K562 (cell line): ENCODE measurements at places on chromosomes 7 and 10.

- H3K36me3 ChIP-seq, result no peaks in the 10 kb centered on the region
- H3K27ac ChIP-seq, result no peak overlapping the region
- no peak for DNase-seq
- no peaks in the 10 kb centered on the region for H3K4me1 ChIP-seq
- no peak overlapping the region for H3K4me3 ChIP-seq
- no peaks in the 10 kb centered on the region for H3K27me3 ChIP-seq
These were observed 404.5 kb downstream of the INHBA start for GRCh38 chr7:41298409-41298808.

- DNase-seq, result peak; percentile 23
- no peak overlapping the region for H3K4me3 ChIP-seq
- no peaks in the 10 kb centered on the region for H3K4me1 ChIP-seq
- no peaks in the 10 kb centered on the region for H3K36me3 ChIP-seq
- no peaks in the 10 kb centered on the region for H3K27me3 ChIP-seq
These were observed 36.6 kb upstream of the AGR3 start for GRCh38 chr7:16918288-16918895.

DNA sequence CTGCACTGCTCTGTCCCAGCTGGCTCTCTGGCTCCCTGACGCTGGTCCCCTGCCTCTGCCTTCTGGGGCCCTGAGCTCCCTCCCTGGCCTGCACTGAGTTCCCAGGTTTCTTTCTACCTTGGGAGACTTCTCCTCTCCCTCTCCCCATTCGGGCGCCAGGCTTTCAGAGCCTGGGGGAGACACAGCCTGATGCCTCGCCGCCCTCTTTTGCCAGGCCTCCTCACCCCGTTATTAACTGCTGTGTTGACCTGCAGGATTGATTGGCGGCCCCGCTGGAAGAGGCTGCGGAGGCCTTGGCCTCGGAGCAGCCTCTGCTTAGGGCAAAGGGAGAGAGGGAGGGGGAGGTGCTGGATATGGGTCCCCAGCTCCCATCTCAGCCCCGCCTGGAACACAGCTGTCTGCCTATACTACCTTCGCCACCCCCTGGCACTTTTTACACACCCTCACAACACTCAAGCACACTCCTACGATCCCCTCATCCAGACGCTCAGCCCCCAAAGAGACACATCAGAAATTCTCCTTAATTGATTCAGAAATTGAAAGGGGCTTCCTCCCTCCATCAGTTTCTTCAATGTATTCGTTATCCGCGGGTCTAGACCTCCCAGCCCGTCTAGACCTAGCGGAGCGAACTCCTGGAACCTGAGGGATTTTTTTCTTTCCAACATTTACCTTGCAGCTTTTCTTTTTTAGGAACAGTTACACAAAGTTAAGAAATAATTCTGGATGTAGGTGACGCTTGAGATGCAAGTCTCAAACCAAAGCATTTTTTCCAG lies 7.1 kb upstream of the PAX2 start:
- DNase-seq, result no peak
- peaks cover 17% of the 10 kb centered on the region for H3K4me1 ChIP-seq

- H3K36me3 ChIP-seq, result no peaks in the 10 kb centered on the region
- peaks cover 8% of the 10 kb centered on the region; the same call in 1 of the 3 replicates for H3K27me3 ChIP-seq
- no peak for DNase-seq
These were observed 533.0 kb upstream of the GALNT17 start for GRCh38 chr7:70598976-70599375.

DNA sequence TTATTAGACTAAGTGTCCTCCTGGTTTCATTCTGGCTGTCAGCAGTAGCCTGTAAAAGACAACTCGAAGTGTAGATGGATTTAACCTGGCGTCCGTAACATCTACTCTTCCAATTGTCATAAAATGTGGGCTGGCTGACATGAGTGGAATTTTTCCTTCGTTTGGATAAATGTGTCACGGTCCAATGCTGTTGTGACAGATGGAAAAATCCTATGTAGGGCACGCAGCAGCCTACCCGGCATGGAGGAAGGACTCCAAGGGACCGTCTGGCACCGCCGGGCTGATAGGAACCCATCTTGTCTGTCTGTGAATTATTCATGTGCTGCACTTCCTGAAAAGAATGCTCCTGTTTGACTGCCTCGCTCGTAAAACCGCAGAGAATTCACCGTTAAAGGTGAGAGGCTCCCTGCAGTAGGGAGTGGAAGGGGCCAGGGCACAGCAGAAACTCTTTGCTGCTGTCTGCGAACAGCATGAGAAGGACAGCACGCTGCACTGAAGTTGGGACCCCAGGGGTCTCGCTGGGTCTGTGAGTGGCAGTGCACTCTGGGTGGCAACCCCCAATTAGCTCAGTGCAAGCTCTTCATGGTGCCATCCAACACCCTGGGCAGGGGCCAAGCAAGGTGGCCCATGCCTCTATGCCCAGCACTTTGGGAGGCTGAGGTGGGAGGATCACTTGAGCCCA lies 1.6 kb upstream of the ORAI2 start:
- H3K4me1 ChIP-seq, result peaks cover 51% of the 10 kb centered on the region
- H3K4me3 ChIP-seq, result no peak overlapping the region
- H3K36me3 ChIP-seq, result peaks cover 13% of the 10 kb centered on the region; the same call in 1 of the 3 replicates
- H3K27me3 ChIP-seq, result no peaks in the 10 kb centered on the region
- H3K27ac ChIP-seq, result peak overlapping the region; percentile 29; the same call in 2 of the 3 replicates
- peak; percentile 29 for DNase-seq

DNA sequence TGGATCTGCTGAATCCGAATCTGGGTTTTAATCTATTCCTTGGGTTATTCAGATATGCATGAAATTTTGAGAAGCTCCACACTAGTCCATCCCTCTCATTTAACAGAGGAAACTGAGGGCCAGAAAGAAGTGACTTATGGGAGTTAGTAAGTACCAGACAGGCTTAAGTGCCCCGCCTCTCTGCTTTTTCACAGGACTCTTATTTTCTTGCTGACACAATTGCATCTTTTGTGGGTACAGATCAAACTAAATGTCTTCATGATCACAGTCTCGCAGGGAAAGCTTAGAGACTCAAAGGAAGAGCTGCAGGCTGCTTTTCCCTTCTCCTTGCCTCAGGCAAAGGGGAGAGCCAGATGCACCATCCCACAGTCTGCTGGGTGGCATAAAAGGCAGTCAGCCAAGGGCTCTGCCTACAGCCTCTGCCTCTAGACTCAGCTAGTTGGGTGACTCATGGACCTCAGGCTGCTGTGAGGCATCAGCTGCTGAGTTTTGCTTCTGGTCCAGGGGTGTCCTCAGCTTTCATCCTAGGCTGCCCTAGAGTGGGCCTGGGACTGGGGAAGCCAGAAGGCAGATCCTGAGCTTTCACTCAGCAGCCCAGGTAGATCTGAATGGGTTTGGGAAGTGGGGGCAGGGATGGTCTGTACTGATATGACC lies 11.6 kb downstream of the GOLGA7B start:
- peaks cover 6% of the 10 kb centered on the region for H3K4me1 ChIP-seq
- H3K27me3 ChIP-seq, result peaks cover 6% of the 10 kb centered on the region; the same call in 2 of the 3 replicates
- no peak overlapping the region for H3K27ac ChIP-seq
- H3K4me3 ChIP-seq, result no peak overlapping the region
- no peak for DNase-seq

DNA sequence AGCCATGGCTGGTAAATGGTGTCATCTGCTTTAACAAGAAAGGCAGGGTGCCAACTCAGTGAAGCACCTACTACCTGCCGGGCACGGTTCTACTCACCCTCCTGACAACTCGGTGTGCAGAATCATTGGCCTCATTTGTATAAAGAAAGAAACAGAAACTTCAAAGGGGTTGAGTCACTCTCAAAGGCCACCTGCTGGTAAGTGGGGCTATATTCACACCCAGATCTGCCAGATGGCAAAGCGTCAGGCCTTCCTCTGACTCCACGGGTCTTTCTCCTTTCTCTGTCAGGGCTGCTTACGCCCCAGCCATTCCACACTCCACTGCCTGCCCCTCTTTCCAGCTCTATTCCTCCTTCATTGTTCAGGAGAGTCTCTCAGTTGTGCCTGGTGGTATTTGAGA lies 309.2 kb downstream of the GFRA1 start:
- no peaks in the 10 kb centered on the region for H3K4me1 ChIP-seq
- no peak overlapping the region for H3K27ac ChIP-seq
- H3K27me3 ChIP-seq, result no peaks in the 10 kb centered on the region

DNA sequence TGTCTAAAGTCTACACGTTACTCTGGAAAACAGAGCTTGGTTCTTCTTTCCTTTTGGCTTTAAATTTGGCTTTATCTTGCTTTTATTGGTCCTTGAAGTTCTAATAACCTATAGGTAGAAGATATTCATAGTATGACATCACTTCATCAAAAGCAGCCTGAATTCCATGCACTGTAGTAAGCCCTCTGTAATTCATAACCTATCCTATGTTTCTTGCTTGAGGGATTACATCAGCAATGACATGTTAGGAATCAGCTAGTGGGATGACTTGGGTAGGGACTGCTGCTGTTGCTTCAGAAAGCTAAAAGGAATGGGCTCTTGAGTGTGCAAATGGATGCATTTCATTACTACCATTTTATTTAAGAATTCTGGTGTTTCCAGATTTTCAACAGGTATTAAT lies 184.9 kb downstream of the PTEN start:
- no peaks in the 10 kb centered on the region for H3K27me3 ChIP-seq
- no peaks in the 10 kb centered on the region for H3K4me1 ChIP-seq
- no peak overlapping the region for H3K27ac ChIP-seq

DNA sequence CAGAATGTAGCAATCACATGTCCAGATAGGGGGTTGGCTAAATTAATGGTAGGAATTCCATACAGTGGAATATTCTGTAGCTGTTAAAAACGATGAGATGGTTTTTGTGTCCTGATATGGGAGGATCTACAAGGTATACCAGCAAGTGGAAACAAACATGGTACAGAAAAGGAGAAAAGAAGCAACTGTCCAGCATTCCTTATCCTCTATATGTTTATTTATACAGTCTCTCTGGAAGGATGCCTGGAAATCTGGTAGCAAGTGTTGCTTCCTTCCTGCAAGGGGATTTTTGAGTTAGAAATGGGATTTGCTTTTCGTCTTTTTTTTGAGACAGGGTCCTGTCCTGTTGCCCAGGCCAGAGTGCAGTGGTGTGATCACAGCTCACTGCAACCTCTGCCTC lies 19.3 kb downstream of the IL15RA start:
- no peaks in the 10 kb centered on the region for H3K27me3 ChIP-seq
- DNase-seq, result no peak

- no peaks in the 10 kb centered on the region; the same call in 1 of the 2 replicates for H3K4me1 ChIP-seq
- no peak overlapping the region for H3K27ac ChIP-seq
- DNase-seq, result no peak
- H3K27me3 ChIP-seq, result peaks cover 6% of the 10 kb centered on the region
- H3K4me3 ChIP-seq, result no peak overlapping the region
These were observed 8.9 kb upstream of the ZNF777 start for GRCh38 chr7:149469806-149470205.

- no peak overlapping the region for H3K4me3 ChIP-seq
- no peak for DNase-seq
- peaks cover 20% of the 10 kb centered on the region for H3K4me1 ChIP-seq
- H3K27ac ChIP-seq, result no peak overlapping the region
These were observed 3.1 kb downstream of the RASGEF1A start for GRCh38 chr10:43263551-43264343.

DNA sequence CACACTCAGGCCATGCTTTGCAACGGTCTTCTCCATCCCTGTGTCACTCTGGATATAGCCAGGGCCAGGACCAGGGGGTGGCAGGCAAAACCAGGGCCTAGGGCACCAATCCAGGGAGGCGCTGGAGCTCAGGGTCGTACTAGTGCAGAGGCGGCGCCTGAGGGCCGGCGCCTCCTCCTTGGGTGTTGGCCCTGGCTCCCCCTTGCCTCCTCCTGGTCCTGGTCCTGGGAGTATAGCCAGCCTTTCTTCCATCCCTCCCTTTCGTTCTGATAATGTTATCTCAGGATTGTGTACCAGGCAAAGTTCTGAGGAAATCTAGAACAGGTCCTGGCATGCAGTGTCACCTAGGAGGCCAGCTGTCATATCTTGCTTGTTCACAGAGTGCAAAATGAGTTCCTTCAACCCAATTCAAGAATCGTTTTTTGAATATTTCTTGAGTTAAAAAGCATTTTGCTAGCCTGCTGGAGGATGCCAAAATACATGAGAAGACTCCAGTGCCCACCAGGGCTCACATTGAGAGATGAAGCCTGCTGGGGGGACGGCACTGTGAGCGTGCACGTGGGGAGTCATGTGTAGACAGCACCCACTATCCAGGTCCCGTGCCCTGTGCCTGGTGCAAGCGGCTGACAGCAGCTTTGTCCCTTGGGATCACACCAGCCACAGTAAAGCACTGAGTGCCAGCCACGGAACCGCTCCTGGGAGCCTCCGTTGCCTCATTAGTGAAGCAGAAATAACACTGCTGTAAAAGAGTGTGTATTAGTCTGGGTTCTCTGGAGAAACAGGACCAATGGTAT lies 106.9 kb upstream of the C7orf33 start:
- H3K36me3 ChIP-seq, result no peaks in the 10 kb centered on the region
- no peak overlapping the region for H3K4me3 ChIP-seq
- H3K27me3 ChIP-seq, result peaks cover 69% of the 10 kb centered on the region

GRCh38 chr10:64080071-64080470 lies 558.9 kb downstream of the REEP3 start:
- no peaks in the 10 kb centered on the region for H3K36me3 ChIP-seq
- H3K27ac ChIP-seq, result no peak overlapping the region
- no peak for DNase-seq
- H3K27me3 ChIP-seq, result no peaks in the 10 kb centered on the region
- H3K4me1 ChIP-seq, result no peaks in the 10 kb centered on the region
- H3K4me3 ChIP-seq, result no peak overlapping the region

GRCh38 chr7:1248143-1248915 lies 15.7 kb downstream of the UNCX start:
- H3K4me1 ChIP-seq, result 0 out of 3 replicates have a peak, but pooled peaks cover 2% of the 10 kb centered on the region
- no peaks in the 10 kb centered on the region for H3K36me3 ChIP-seq
- H3K27ac ChIP-seq, result no peak overlapping the region
- no peak for DNase-seq

GRCh38 chr7:107122486-107122911 lies 46.3 kb upstream of the HBP1 start:
- peaks cover 4% of the 10 kb centered on the region; the same call in 1 of the 2 replicates for H3K4me1 ChIP-seq
- DNase-seq, result no peak
- peaks cover 21% of the 10 kb centered on the region; the same call in 2 of the 3 replicates for H3K36me3 ChIP-seq
- no peaks in the 10 kb centered on the region for H3K27me3 ChIP-seq
- no peak overlapping the region for H3K4me3 ChIP-seq
- no peak overlapping the region for H3K27ac ChIP-seq

GRCh38 chr10:72904806-72905205 lies 11.3 kb downstream of the OIT3 start:
- no peaks in the 10 kb centered on the region for H3K27me3 ChIP-seq
- no peak for DNase-seq
- no peak overlapping the region for H3K27ac ChIP-seq
- H3K4me1 ChIP-seq, result peaks cover 3% of the 10 kb centered on the region; the same call in 1 of the 2 replicates
- no peak overlapping the region for H3K4me3 ChIP-seq
- no peaks in the 10 kb centered on the region for H3K36me3 ChIP-seq

GRCh38 chr7:151768805-151769187 lies 108.1 kb downstream of the PRKAG2 start:
- H3K36me3 ChIP-seq, result no peaks in the 10 kb centered on the region
- H3K4me3 ChIP-seq, result no peak overlapping the region
- H3K4me1 ChIP-seq, result no peaks in the 10 kb centered on the region
- no peak for DNase-seq

DNA sequence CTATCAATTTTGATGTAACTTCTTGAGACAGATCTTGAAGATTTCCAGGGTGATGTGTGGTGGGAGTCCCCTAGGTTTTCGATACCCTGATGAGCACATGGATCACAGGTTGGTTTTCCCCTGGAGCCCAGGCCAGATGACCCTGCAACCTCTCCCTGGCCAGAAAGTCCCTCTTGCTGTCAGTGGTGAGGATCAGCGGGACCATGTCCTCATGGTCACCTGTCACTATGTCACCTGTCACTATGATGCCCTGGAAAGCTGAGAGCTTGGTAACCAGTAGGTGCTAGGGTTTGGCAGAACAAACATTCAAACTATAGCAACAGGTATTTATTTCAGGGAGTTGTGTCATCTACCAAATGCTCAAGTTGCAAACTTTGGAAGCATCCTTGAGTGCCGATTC lies 197.9 kb downstream of the ARHGAP12 start:
- no peaks in the 10 kb centered on the region for H3K36me3 ChIP-seq
- no peak overlapping the region for H3K27ac ChIP-seq
- no peak overlapping the region for H3K4me3 ChIP-seq
